Left kidney (tissue), 8 donors: ENCODE measurements at places on chromosomes 12 and 14.

- no peak for DNase-seq
Observed at GRCh38 chr12:10708862-10709261, 14.3 kb downstream of the YBX3 start.

DNA sequence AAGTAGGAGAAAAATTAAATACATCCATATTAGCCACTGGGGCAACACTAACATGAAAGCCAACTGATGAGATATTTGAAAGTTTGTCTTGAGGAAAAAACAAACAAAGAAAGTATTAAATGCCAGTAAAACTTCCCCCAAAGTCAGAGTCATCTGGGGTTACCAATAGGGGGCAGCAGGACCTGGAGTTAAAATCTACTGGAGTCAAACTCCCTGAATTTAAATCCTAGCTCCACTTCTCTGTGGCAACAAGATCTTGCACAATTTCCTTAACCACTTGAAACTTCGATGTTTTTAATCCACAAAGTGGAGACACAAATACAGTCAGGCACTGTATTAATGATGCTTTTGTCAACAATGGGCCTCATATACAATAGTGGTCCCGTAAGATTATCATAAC, 14.4 kb downstream of the PLEKHG7 start:
- no peak for DNase-seq

GRCh38 chr12:673849-674248, 10.6 kb upstream of the NINJ2 start:
- DNase-seq = no peak

- no peak for DNase-seq
Observed at GRCh38 chr12:108691998-108692808, 39.1 kb downstream of the CORO1C start.

GRCh38 chr14:52876806-52877205, 74.0 kb downstream of the FERMT2 start:
- no peak for DNase-seq

GRCh38 chr12:106445959-106446358, 88.4 kb downstream of the POLR3B start:
- DNase-seq = no peak

DNA sequence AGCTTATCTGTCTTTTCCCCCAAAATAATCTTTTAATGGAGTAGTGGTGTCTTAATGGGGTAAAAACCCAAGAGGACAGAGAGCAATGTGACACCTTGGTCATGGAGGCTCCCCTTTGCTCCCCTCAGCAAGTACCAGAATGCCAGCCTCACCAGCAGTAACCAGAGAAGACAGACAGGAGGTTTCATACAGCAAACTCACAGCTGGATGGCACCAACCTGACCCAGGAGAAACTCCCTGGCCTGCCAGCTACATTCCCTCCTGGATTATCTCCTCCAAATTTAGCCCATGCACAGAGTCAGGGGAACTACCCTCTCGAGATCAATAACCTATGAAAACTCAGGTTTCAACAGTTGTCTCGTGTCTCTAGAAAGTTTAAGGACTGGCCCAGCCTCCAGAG, 15.9 kb downstream of the BHLHE41 start:
- DNase-seq = no peak

DNA sequence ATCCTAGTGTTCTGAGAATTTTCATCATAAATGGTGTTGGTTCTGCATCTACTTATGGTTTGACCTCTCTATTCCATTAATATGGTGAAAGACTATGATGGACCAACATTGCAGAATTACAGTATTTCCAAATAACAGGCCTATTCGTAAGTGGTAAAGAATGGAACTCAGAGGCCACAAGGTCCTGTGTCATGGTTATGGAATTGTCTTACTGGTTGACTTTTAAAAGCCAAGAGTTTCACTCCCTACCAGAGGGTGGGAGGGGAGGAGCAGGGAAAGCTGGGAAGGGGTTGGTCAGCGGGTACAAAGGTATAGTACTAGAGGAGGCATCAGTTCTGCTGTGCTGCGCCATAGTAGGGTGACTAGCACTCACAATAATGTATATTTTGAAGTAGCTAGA, 153.4 kb downstream of the TMEM132D start:
- no peak for DNase-seq

GRCh38 chr12:129704232-129704830, 199.5 kb downstream of the TMEM132D start:
- DNase-seq = no peak

- no peak for DNase-seq
Observed at GRCh38 chr12:12032260-12032791, 38.4 kb upstream of the BCL2L14 start.

DNA sequence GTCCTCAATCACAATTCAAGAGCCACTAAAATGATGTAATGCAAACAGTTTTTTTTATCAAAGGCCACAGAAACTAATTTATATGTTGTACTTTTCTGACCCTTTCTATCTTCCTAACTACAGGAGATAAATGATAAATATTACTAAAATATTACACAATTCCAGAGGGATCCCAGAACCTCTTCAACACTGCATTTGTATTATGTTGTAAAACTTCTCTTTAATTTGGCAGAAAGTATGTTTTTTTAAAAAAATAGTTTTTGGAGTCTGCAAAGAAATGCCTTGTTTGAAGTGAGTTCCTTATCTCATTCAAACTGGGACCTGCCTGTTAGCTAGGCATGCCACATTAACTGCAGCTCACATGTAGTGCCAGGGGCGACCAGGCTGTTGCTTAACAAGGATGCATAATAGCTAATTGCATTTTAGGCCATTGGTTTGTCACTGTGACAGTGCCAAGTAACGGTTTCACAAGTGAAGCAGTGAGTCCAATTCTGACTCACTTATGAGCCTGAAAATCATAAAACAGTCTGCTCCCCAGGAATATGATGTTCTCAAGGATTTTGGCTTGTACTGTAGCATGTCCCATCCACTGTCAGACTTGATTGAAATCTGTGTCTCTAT, 266.9 kb downstream of the KTN1 start:
- DNase-seq = no peak
